ENCODE measurements at places on chromosomes 1 and 21. TPM values are rescaled to one million over a fixed set of nuclear protein-coding genes. Genes with fewer than 3 reads are reported as not detected.

- no peak for DNase-seq
Measured at GRCh38 chr1:100950781-100951180, 54.9 kb downstream of the SLC30A7 start.

DNA sequence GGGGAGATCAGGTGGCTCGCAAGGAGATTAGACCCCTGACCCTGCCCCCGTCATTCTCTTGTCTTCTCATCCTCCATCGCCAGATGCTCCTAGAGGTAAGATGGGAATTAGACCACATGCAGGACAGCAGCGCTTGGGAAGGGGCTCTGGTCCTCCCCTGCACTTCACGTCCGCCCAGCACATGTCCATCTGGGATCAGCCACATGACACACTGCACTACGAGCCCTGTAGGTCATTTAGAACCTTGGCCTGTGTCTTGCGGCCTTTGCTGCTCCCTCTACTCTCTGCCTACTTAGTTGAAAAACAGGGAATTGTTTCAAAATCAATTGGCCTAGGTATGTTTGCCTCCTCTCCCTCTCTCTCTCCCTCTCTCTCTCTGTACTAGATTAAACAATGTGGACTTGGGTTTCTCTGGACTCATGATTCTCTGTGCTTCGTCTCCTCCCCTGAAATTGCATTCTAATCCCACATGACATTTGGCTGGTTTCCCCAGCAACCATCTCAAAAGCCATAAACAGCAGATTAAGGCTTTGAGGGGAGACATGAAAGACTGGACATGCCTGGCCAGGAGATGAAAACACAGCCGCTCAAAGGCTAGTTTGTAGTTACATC, 3.8 kb upstream of the NCMAP start:
- DNase-seq: peak; percentile 9

DNA sequence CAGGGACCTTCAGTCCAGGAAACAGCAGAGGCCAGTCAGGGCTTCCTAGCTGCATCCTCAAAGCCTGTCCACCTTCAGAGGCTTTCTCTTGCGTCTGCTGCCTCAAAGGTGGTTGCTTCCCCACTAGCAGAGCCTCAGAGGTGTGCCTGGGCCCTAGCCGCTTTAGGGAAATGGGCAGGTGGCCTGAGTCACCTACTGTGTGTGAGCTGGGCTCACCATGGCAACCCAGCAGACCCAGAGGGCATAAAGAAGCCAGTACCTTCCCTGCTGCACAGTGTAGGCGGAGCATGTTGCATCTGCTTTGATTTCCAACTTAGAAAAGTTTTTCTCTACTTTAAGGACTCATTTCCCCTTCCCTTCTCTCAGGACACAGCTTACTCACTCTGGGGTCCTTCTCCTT, 12.5 kb downstream of the SLC9A1 start:
- no peak for DNase-seq

DNA sequence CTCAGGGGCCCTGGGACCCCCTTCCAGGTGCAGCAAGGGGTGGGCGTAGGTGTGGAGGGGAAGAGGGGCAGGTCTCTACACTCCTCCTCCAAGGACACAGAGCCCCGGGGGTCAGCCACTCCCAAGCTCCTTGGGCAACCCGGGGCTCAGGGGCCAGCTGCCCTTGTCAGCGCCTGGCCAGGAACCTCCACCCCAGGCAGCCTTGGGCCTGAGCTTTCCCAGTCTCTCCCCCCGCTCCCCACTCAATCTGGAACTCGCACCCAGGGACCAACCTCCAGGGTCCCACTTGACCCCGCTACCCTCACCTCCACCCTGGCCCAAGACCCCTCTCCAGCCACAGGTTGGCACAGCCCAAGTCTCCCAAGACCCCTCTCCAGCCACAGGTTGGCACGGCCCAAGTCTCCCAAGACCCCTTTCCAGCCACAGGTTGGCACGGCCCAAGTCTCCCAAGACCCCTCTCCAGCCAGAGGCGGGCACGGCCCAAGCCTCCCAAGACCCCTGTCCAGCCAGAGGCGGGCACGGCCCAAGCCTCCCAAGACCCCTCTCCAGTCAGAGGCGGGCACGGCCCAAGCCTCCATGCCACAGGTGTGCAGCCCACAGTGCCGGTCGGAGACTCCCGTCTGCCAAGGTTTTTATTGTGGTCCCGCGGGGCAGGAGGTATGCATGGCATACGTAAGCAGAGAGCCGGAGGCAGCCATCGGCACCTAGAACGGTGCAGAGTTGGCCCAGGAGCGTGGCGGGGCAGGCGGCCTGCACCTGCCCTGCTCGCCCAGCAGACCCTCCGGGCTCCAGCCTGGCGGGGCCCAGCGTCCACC, 3.0 kb downstream of the TNFRSF4 start:
- no peak for DNase-seq

- no peak for DNase-seq
Measured at GRCh38 chr1:87794788-87795614, 466.3 kb downstream of the LMO4 start.

- DNase-seq: no peak
Measured at GRCh38 chr1:240496941-240497340, 115.0 kb downstream of the GREM2 start.

DNA sequence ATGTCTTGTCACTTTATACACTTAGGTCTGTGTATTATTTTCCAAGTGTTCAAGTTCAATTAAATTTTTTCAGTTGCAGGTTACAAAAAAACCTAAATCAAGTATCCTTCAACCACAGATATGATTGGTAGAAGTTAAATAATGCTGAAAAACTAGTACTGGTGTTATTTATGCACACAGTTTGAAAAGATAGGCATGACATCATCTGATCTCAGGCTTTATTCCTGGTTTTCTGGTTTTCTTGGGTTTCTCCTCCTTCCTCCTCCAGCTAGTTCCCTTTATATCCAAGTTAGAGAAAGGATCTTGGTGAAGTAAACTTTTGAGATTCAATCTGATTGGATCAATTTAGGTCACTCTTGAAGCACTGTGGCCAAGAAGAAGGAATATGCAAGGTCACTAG, 1201.1 kb upstream of the B3GALT2 start:
- no peak for DNase-seq

GRCh38 chr1:113124366-113124765, 51.4 kb downstream of the LRIG2 start:
- DNase-seq: no peak

GRCh38 chr1:43414634-43415223, 25.0 kb downstream of the SZT2 start:
- no peak for DNase-seq

DNA sequence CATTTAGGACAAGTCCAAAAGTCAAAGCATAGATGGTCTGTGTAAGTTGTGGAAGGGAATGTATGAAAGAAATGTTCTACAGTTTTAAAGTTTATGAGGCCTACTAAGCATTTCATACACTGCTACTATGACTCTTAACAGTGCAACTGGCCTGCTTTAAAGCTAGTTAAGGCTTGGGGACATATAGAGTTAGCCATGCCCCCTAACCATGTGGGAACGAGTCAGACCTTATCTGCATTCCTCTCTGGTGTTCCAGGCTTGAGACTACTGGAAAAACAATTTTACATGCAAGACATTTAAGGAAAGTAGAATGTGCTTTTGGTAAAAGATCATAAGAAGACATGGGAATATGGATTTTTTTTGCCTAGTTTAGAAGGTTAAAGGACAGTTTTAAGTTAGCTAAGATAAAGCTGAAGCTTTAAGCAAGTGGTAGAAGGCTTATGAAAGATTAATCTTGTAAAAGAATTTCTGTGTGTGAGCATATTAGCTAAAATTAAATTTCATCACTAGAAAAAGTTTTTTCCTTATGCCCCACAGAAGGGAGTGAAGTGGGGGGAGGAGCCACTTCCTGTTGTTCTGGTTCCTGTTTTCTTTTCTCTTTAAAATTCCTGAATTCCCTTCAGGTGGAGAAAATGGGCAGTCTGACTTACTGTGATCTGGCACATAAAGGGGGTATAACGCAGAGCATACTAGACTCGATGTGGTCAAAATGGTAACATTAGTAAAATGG, 8.9 kb upstream of the CD48 start:
- no peak for DNase-seq

GRCh38 chr1:205662791-205663190, 17.5 kb downstream of the SLC45A3 start:
- DNase-seq: no peak

DNA sequence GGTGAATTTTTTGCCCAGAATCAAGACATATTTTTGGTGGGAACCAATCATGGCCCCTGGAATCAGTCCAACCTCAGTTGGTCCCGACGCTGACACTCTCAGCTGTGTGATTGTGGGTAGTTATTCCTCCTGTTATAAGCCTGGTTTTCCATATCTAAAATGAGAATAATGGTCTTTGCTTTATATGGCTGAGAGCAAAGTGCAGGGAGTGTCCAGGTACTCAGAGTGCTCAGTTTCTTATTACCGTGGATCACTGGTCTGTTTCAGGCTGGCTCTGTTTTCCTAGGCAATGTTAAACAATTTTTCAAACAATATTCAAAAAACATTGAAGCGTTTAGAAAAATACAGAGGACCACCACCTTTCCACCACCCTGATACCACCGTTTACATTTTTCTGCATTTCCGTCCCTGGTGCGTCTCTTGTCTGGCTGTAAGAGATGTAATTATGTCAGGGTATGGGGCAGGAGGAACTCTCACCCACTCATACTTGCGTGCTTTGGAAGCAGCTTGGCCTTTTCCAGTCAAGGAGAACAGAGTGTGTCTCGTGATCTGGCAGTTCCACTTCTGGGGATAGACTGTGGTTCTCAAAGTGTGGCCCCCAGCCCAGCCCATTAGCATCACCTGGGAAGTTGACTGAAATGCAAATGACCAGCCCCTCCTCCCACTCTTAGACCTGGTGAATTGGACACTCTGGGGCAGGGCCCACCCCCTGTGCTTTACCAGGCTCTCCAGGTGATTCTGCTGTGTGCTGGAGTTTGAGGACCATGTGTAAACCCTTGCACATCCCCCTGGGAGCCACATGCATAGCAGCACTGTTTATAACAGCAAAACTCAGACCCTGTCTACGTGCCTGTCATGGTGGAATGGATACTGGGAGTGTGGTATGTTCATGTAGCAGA, 6.8 kb downstream of the MX1 start:
- DNase-seq: no peak

DNA sequence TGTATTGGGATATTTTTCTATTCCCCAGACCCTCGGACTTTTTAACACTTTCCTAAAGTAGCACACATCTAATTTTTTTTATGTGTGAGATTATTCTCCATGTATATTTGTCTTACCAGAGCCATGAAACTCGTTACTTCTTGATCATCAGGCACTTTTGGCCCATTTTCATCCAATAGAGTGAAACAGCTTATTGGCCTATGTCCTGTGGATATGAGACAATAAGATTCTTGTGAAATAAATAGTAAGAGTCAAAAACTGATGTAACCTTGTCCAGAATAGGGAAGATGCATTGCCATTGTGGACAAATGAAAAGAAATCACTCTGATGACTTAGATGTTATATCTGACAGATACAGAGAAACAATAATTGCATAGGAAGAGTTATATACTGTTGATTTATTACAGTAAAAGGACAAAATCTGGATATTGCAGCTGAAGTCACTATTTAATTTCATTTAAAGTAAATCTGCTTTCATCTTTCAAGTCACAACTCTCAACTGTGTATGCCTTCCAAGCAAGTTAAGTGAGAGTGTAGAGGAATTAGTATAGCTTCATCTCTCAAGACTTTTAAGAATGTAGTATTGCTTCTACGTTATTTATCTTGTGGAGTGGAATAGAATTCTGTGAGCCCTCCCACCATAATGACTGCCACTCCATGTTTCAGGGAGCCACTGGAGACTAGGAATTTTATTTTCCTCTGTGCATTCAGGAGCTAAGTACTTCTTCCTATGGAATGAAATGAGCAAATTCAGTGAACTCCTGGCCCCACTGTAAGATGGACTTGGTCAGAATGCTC, 86.9 kb downstream of the ADAMTS1 start:
- DNase-seq: no peak

The IGFN1 gene
- 3.4 TPM for polyA plus RNA-seq

The TDRKH gene
- polyA plus RNA-seq: 4.0 TPM

The USH2A gene
- 0.05 TPM for polyA plus RNA-seq

The EPHA2 gene
- polyA plus RNA-seq: 5.3 TPM

The OR14K1 gene
- polyA plus RNA-seq: not detected

The TTC24 gene
- 0.32 TPM for polyA plus RNA-seq

The SPRR1A gene
- polyA plus RNA-seq: not detected

The GREM2 gene
- polyA plus RNA-seq: 4.3 TPM

The GJA8 gene
- not detected for polyA plus RNA-seq

The RAD54L gene
- polyA plus RNA-seq: 5.5 TPM

All from forelimb muscle (tissue), 1 donor.